ENCODE measurements at places on chromosomes 12 and 14.

GRCh38 chr12:44253338-44253856 is 417.5 kb downstream of the TMEM117 start:
- no peak for DNase-seq

- no peak for DNase-seq
Observed at GRCh38 chr12:112314981-112315380, 67.2 kb downstream of the HECTD4 start.

- peak; percentile 29 for DNase-seq
Observed at GRCh38 chr14:52948039-52948438, 2.8 kb downstream of the FERMT2 start.

GRCh38 chr12:68529869-68530268 is 80.8 kb upstream of the RAP1B start:
- DNase-seq: no peak

- DNase-seq: no peak
Observed at GRCh38 chr14:92693998-92694795, 54.2 kb downstream of the LGMN start.

- no peak for DNase-seq
Observed at GRCh38 chr12:1970331-1970900, 33.8 kb downstream of the DCP1B start.

GRCh38 chr12:22529281-22530060 is 14.9 kb downstream of the C2CD5 start:
- DNase-seq: peak; percentile 70

GRCh38 chr12:25071366-25071765 is 122.5 kb upstream of the BCAT1 start:
- DNase-seq: peak; percentile 20

DNA sequence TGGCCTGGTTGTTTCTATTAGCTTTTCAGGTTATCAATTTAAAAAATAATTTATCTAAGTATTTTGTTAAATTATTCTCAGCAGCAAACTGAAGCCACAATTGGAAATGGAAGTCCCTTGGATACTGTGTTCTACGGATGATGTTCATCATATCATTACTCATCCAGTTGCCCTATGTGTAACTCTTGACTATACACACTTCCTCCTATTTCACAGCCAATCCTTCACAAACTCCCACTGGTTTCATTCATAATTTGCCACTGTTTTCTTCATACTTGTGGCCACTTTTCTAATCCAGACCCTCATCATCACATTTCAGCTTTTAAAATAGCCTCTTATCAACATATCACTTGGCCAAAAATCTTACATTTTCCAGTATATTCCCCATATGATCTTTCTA is 84.0 kb downstream of the CATSPERB start:
- DNase-seq: peak; percentile 82

GRCh38 chr14:38616959-38617358 is 361.1 kb upstream of the CLEC14A start:
- DNase-seq: no peak

GRCh38 chr12:132625731-132626430 is 7.3 kb downstream of the P2RX2 start:
- no peak for DNase-seq

DNA sequence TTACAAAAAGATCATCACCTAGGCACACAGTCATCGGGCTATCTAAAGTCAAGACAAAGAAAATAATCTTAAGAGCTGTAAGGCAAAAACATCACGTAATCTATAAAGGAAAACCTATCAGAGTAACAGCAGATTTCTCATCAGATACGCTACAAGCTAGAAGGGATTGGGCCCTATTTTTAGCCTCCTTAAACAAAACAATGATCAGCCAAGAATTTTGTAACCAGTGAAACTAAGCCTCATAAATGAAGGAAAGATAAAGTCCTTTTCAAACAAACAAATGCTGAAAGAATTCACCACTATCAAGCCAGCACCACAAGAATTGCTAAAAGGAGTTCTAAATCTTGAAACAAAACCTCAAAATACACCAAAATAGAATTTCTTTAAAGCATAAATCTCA is 191.6 kb upstream of the BMP4 start:
- DNase-seq: no peak

DNA sequence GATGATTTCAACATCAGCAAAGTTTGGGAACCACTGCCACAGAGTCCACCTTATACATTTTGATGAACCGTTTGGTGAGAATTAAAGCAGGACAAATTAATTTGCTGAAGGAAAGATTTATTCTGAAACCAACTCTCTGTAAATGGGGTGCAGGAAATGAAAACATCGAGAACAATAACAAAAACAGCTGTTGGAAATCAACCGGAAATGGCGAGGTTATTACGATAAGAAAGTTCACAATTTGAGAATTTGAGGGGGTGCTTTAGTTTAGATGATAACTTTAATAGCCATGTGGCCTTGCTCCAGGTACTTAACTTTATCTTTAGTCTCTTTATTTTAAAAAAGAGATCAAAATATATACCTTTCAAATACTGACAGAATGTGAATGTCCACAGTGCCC is 56.7 kb downstream of the KCNJ8 start:
- no peak for DNase-seq

DNA sequence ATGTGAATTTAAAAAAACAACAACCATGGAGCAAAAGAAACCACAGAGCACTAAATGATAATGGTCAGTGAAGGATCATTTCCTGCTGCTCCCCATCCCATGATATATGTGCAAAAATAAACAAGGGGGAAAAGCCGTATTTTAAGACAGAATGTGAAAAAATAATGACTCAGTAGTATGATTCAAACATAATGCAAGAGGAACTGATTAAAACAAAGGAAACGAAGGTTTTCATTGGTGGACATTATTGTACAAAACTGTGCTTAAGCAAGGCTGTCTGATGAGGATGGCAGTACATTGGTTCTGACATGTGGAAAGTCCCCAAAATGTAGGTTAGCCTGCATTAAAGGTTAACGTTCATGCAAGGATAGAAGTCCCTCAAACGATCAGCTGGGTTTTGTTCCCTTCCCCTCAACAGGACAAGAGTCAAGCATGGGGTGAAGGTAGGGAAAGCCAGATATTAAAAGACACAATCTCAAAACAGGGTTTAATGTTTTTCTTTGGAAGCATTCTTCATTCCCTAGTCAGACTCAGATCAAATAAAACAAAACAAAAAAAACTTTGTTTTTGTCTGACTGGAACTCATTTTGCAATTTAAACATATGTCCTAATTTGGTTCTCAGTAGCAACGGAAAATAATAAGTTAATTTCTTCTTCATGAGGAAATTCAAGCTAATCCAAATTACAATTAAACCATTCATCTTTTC is 26.3 kb upstream of the PTGDR start:
- DNase-seq: peak; percentile 68

DNA sequence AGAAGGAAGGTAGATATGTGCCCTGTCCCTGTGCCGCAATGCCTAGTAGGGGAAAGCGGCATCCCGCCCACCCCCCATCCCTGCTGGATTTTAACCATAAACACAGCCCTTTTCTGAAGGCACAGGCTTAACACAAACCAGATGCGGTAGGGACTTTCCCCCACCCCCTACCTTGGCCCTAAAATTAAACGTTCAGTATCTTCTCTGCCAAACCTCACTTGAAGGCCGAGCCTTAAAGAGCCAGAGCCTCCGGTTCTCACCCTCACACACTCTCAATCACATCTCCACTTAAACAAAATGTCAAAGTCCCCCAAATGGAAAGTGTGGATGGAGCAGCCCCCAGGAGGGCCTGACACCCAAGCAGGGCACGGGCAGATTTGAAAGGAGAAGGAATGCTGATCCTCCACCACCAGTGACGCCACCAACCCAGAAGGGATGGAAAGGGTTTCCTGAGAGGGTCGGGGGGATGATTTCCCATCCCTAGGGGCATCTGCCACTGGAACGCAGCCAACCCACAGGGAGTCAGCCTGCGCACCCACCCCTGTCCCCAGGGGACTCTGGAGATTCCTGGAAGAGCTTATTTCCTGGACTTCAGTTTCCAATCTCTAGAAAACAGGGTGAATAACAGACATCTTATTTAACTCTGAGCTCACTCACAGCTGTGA is 26.4 kb downstream of the ACTN1 start:
- no peak for DNase-seq

DNA sequence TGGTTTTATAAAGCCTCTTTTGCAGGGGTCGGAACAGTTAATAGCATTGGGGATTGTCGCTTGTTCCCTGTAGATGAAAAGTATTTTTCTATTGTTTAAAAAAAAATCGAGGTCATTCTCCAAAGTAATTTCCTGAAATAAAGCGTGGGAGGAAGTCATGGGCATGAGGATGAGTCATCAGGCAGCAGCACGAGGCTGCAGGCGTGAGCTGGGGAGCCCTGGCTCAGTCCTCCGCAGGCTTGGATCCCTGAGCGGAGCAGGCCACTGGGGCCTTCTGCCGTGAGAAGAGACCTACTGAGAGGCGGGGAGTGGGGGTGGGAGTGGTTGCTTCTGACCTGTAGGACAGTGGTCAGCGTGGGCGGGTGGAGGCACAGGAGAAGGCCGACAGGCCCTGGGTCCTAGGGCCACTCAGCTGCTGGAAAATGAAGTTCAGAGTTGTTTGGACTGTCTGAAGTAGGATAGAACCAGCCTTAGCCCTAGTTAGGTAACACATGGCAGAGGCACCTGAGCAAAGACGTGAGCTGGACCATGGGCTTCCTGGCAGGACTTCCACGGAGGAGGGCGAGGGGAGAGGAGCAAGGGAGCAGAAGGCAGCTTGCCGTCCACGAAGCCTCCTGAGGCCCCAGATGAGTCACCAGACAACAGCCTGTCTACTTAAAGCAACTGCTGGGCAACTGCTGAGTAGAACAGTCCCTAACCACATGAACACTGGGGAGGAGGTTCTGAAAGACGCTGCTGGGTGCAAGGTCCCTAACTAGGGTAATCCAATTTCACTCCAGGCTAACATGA is 21.1 kb upstream of the LGALS3 start:
- DNase-seq: peak; percentile 96

DNA sequence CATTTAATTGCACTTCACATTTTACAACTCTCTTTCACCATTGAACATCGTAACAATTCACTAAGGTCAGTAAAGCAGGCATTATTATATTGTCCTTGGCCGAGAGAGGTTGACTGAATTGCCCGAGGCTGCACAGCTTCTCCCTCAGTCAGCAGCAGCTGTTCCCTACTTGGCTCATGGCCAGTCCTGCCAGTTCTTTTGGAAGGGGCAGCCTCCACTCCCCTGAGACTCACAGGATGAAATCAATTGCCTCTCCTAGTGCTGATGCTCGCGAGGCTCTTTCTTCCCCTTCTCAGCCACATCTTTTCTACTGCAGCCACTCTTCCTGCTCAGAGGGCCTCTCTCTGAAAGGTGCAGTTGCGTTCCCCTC is 79.9 kb upstream of the KCNA1 start:
- DNase-seq: no peak

DNA sequence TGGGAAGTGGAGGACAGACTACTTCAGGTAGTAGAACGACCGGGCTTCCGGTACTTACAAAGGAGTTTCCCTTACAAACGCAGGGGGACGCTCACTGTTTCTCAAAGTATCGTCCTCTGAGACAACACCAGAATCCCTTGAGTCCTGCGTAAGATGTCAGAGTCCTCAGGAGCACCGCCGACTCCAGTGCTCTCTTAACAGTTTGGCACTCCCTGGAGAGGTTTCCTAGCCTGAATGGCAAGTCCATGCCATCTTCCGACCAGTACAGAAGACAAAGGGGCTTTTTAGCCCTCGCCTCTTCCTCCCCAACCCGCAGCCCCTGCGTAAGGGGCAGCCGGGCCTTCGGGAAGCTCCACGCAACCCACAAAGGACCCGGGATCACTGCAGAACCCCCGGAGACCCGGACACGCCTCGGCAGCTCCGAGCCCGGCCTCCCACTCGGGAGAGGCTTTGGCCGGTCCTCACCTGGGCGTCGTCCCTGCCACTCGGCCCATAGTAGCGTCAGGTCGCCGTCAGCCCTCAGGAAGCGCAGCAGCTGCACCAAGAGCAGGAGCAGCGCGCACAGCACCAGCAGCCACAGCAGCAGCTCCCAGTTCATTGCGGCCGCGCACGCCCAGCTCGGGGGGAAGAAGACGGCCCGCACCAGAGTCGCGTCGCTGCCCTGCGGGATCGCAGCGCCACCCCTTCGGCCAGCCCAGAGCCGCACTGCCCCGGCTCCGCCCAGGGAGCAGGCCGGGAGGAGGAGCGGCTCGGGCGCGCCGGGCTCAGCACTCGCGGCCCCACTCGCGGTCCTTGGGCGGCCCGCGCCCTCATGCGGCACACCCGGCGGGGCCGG is at the start of gene DHRS7:
Gene DHRS7, minus strand, starts transcription at position 687 of the 835 bp plus-strand sequence. Its CDS starts 89 bp downstream, at position 598.
- DNase-seq: peak; percentile 85

GRCh38 chr14:63725786-63726460 is 1.9 kb downstream of the SGPP1 start:
- DNase-seq: peak; percentile 67

GRCh38 chr12:24479131-24479530 is 469.8 kb downstream of the BCAT1 start:
- DNase-seq: no peak

GRCh38 chr12:85484387-85484786 is 204.4 kb downstream of the ALX1 start:
- no peak for DNase-seq

GRCh38 chr14:100556140-100556475 is 31.1 kb downstream of the BEGAIN start:
- no peak for DNase-seq

GRCh38 chr14:91009501-91010152 is 50.8 kb downstream of the RPS6KA5 start:
- peak; percentile 96 for DNase-seq

DNA sequence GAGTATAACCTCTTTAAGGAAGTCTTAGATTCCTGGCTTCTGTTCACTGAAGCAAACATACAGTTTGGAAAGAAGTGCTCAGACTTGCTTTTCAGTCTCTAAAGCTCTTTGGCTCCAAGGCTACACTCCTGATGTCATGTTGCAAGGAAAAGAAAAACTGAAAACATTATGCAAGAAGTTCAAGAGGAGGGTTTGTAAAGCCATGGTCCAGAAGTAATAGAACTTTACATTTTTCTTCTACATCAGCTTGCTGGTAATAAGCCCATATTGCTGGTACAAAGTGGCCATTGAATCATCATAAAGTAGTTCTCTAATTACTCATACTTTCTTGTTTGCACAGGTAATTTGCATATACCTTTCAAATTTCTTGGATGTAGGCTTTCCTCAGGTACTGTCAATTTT is 83.6 kb downstream of the BBS10 start:
- no peak for DNase-seq

DNA sequence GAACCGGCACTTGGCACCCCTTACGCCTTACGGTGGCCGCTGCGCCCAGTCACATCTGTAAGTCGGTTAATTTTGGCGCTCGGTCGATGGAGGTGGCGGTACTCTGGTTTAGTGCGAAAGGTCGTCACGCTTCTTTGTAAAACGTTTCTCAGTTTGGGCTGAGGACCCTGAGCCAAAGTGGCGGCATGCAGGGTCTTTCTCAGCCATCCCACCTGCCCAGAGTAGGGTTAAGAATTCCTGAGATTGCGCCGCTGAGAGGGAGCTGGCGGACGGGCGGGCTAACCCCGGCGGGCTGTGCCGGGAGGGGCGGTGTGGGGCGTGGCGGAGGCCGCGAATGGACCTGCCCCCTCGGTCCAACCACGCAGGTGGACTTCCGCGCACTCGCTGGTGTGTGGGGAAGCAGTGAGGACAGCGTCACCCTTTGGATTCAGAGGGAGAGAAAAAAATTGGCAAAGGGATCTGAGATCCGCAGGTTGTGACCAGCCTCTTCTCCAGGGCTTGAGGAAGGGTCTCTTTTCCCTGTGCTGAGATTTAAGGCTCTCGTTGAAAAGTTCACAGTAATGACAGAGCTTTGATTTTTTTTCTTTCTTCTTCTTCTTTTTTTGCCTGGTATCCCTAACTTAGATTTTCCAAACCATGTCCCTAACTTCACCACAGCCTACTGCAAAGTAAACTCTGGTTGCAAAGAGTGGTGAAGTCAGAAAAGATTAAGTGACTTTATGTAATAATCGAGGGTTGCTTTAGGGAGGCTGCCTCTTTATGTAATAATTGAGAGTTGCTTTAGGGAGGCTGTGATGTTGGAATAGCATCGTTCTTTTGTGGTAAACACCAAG is 602 bp upstream of the FBXO33 start:
- peak; percentile 79 for DNase-seq

- DNase-seq: no peak
Observed at GRCh38 chr12:70241845-70242244, 1.4 kb upstream of the CNOT2 start.
